Esophagus muscularis mucosa (tissue), 4 donors: ENCODE measurements at places on chromosomes 11 and 22. TPM values are rescaled to one million over a fixed set of nuclear protein-coding genes. Genes with fewer than 3 reads are reported as not detected.
A peak's percentile ranks its signal among the peaks of the same experiment; 100 is the strongest.

GRCh38 chr11:100593291-100593690 lies 93.8 kb upstream of the ARHGAP42 start:
- no peaks in the 10 kb centered on the region for H3K36me3 ChIP-seq
- H3K27me3 ChIP-seq, result no peaks in the 10 kb centered on the region
- H3K27ac ChIP-seq, result no peak overlapping the region
- DNase-seq, result no peak
- peaks cover 16% of the 10 kb centered on the region for H3K4me1 ChIP-seq

DNA sequence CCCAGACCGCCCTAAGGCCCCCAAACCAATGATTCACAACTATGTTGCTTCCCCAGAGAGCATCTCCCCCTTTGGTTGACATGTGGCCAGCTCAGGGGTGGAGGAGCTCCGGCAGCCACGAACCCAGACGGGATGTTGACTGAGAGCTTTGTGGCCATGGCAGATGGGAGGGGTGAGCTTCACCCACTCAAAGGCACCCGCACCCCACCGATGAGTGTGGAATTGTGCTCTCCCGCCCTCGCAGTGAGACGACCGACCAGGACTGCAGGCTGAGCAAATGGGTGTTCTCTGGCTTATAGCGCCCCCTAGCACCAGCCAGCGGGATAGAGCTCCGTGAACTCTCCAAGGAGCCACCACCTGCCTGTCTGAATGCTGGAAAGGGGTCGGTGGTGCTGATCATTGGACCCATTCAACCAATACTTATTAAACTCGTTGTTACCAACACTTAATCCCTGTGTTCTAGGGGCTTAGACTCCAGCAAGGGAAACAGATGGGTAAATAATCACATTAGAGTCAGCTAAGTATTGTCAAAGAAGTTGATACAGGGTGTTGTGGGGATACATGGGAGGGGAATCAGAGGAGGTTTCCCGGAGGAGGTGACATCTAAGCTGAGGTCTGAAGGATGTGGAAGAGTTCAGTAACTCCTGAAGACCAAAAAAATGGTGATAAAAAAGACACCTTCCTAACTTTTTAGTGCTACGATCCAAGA lies 4.5 kb upstream of the TIMP3 start:
- peak overlapping the region; percentile 21 for H3K27ac ChIP-seq
- no peak overlapping the region for H3K4me3 ChIP-seq
- no peaks in the 10 kb centered on the region for H3K36me3 ChIP-seq
- H3K27me3 ChIP-seq, result no peaks in the 10 kb centered on the region

DNA sequence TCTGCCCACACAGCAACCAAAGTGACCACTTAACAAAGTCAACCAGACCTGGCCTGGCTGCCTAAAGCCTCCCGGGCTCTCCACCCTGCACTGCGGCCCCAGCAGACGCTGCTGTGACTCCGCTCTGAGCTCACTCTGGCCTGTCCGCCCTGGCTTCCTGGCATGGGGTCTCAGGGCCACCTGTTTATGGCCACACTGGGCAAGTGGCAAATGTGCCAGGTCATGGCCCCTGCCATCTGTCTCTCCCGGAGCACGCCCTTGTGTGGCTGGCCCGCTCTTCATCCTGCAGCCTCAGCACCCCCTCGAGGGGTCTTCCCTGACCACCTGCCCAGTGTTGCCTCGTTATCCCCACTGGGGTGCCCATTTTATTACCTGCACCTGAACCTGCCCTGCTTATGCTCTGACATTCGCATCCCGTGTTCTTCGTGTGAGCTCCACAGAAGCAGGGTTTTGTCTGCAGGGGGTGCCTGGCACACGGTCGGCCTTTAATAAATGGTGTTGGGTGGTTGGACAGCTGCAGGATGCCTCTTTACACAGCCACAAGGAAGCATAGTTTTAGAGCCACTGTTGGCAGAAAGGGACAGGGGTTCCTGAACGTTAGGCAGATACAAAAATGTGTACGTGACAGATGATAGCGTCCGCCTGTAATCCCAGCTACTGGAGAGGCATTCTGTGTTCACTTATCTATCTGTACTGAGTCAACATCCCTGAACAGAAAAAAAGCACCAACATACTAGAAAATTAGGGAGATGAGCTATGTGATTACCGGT lies 785.6 kb downstream of the TBC1D22A start:
- no peak overlapping the region for H3K27ac ChIP-seq
- H3K27me3 ChIP-seq, result peaks cover 33% of the 10 kb centered on the region
- no peak overlapping the region for H3K4me3 ChIP-seq
- no peaks in the 10 kb centered on the region for H3K36me3 ChIP-seq
- no peaks in the 10 kb centered on the region for H3K4me1 ChIP-seq

- H3K27me3 ChIP-seq, result no peaks in the 10 kb centered on the region
- H3K4me3 ChIP-seq, result no peak overlapping the region
- no peaks in the 10 kb centered on the region for H3K4me1 ChIP-seq
- no peaks in the 10 kb centered on the region for H3K36me3 ChIP-seq
- no peak for DNase-seq
Measured at GRCh38 chr22:33451866-33452469, 393.8 kb upstream of the SYN3 start.

DNA sequence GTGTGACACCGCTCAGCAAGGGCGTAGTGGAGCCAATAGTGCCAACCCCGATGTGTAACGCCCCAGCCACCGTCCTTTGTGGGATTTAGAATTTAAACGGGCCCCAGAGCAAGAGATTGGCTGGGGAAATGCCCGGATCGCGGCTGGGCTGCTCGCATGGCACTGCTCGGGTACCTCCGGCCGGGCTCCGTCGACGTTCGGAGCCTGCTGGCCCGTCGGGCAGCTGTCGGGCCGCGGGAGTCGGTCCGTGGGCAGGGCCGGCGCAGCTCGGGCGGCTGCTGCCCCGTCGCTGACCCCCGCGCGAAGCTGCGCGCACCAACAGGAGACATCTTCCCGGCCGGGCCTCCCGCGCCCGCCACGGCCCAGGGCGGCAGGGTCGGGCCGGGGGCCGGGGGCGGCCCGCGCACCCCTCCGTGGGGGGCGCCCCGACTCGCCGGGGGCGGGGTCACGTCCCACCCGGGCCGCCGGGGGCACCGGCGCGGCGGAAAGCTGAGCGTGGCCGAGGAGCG lies 1.3 kb upstream of the KDM2A start:
- no peak for DNase-seq
- no peaks in the 10 kb centered on the region for H3K27me3 ChIP-seq
- H3K4me1 ChIP-seq, result peaks cover 22% of the 10 kb centered on the region
- H3K27ac ChIP-seq, result peak overlapping the region; percentile 99
- peak overlapping the region; percentile 99 for H3K4me3 ChIP-seq

- DNase-seq, result no peak
- H3K27me3 ChIP-seq, result no peaks in the 10 kb centered on the region
- H3K4me3 ChIP-seq, result no peak overlapping the region
- H3K36me3 ChIP-seq, result no peaks in the 10 kb centered on the region
Measured at GRCh38 chr11:123209591-123209990, 14.5 kb upstream of the CLMP start.

DNA sequence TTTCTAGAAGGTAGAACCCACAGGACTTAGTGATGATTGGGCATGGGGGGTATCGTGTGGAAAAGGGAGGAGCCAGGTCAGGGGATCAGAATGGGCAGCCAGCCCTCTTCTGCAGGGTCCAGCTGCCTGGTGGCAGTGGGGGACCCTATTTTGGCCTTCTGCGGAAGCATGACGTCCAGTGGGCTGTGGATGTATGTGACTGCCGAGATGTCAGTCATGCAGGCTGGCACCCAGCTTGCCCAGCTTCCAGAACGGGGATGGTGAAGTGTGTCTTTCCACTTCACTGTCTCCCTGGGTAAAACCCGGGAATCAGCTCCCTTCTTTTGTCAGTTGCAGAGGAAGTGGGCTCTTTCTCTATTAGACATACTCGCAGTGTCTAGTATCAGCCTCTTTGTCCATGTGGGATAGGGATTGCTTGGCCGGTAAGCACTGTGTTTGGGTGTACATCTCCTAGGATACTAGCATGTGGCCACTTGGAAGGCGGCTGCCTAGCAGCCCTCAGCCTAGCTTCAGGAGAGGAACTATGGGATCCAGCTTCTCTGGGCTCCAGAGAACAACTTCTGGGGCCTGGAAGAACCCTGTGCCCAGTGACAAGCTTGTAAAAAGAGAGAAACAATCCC lies 51.4 kb downstream of the GRIK4 start:
- H3K36me3 ChIP-seq, result no peaks in the 10 kb centered on the region
- H3K4me1 ChIP-seq, result peaks cover 32% of the 10 kb centered on the region
- no peak overlapping the region for H3K4me3 ChIP-seq
- H3K27me3 ChIP-seq, result peaks cover 18% of the 10 kb centered on the region

- H3K27ac ChIP-seq, result peak overlapping the region; percentile 85
- H3K27me3 ChIP-seq, result no peaks in the 10 kb centered on the region
- H3K4me1 ChIP-seq, result peaks cover 95% of the 10 kb centered on the region
- no peak for DNase-seq
Measured at GRCh38 chr11:19674836-19675235, 37.8 kb upstream of the NAV2 start.

GRCh38 chr11:78748918-78749690 lies 174.4 kb upstream of the NARS2 start:
- H3K27me3 ChIP-seq, result no peaks in the 10 kb centered on the region
- H3K36me3 ChIP-seq, result no peaks in the 10 kb centered on the region
- H3K4me3 ChIP-seq, result no peak overlapping the region
- no peak for DNase-seq

DNA sequence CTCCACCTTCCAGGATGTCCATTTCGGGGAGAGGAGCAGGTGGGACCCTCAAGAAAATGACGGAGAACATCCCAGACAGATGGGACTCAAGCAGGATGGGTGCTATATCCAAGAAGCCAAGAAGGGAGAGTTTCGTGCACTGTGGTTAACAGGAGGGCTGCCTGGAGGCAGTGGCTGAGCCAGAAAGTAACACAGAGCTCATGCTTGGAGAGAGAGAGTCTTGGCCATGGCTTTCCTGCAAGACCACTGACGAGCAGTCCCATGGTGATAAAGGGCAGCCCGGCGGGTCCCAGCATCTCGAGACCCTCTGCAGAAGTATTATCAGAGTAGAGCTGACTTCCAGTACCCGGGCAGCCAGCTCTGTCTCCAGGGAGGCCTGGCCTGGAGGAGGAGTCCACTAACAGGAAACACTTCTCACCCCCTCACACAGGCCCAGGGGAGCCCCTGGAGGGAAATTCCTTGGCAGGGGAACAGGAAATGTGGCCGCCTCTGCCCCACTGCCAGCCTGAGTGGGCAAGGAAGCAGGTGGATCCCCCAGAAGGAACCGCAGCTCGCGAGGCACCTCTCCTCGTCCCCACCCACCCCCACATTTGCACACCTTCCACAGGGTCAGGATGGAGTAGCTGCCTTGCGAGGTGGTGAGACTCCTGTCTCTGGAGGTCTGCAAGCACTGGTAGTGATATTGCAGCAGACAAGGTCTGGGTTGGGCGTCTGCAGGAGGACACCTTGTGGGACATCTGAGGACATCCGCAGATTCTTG lies 32.2 kb downstream of the CYTH4 start:
- H3K27ac ChIP-seq, result no peak overlapping the region
- H3K36me3 ChIP-seq, result no peaks in the 10 kb centered on the region
- H3K27me3 ChIP-seq, result no peaks in the 10 kb centered on the region

GRCh38 chr11:14374922-14375830 lies 16.2 kb upstream of the RRAS2 start:
- H3K4me1 ChIP-seq, result peaks cover 15% of the 10 kb centered on the region
- H3K36me3 ChIP-seq, result no peaks in the 10 kb centered on the region
- no peaks in the 10 kb centered on the region for H3K27me3 ChIP-seq
- DNase-seq, result no peak

GRCh38 chr22:41713004-41713403 lies 13.7 kb downstream of the MEI1 start:
- H3K4me1 ChIP-seq, result no peaks in the 10 kb centered on the region
- H3K27me3 ChIP-seq, result no peaks in the 10 kb centered on the region
- DNase-seq, result no peak
- no peak overlapping the region for H3K4me3 ChIP-seq
- H3K27ac ChIP-seq, result no peak overlapping the region
- H3K36me3 ChIP-seq, result no peaks in the 10 kb centered on the region

- no peak overlapping the region for H3K4me3 ChIP-seq
- no peak overlapping the region for H3K27ac ChIP-seq
- no peaks in the 10 kb centered on the region for H3K27me3 ChIP-seq
- peaks cover 10% of the 10 kb centered on the region for H3K4me1 ChIP-seq
Measured at GRCh38 chr22:40029189-40029890, 34.6 kb downstream of the FAM83F start.

DNA sequence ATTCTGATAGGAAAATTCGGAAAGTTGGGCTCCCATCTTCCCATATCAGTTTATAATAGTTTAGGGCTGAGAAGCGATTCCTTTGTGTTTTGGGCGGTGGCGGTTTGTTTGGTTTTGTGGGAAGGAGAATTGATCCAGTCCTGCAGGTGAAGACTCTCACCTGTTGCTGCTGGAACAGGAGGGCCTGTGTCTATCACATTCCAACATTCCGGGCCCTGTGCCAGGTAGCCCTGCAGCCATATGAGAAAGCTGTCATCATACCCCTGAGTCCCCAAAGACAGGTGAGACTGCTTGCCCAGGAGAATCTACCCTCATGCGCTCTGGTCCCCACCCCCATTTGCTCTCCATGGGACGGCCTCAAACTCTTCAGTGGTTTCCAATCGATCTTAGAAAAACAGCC lies 62.1 kb downstream of the TRAF6 start:
- H3K36me3 ChIP-seq, result no peaks in the 10 kb centered on the region
- H3K27ac ChIP-seq, result no peak overlapping the region
- peaks cover 14% of the 10 kb centered on the region for H3K4me1 ChIP-seq
- no peak for DNase-seq
- H3K27me3 ChIP-seq, result no peaks in the 10 kb centered on the region

GRCh38 chr22:49464037-49464436 lies 363.6 kb downstream of the BRD1 start:
- H3K27me3 ChIP-seq, result no peaks in the 10 kb centered on the region
- H3K36me3 ChIP-seq, result no peaks in the 10 kb centered on the region
- no peaks in the 10 kb centered on the region for H3K4me1 ChIP-seq
- no peak overlapping the region for H3K27ac ChIP-seq
- no peak overlapping the region for H3K4me3 ChIP-seq

- peaks cover 51% of the 10 kb centered on the region for H3K27me3 ChIP-seq
- no peaks in the 10 kb centered on the region for H3K4me1 ChIP-seq
- H3K4me3 ChIP-seq, result no peak overlapping the region
- DNase-seq, result peak; percentile 70
- H3K36me3 ChIP-seq, result no peaks in the 10 kb centered on the region
- H3K27ac ChIP-seq, result no peak overlapping the region
Measured at GRCh38 chr22:49241174-49241851, 586.4 kb downstream of the BRD1 start.

- no peaks in the 10 kb centered on the region for H3K27me3 ChIP-seq
- no peak for DNase-seq
- no peaks in the 10 kb centered on the region for H3K36me3 ChIP-seq
- peaks cover 69% of the 10 kb centered on the region for H3K4me1 ChIP-seq
- no peak overlapping the region for H3K4me3 ChIP-seq
- H3K27ac ChIP-seq, result peak overlapping the region; percentile 74
Measured at GRCh38 chr11:4027746-4028145, 66.9 kb upstream of the RRM1 start.

- H3K4me1 ChIP-seq, result peaks cover 20% of the 10 kb centered on the region
- H3K36me3 ChIP-seq, result peaks cover 36% of the 10 kb centered on the region
- peak overlapping the region; percentile 95 for H3K4me3 ChIP-seq
Measured at GRCh38 chr11:116787436-116787785, 412 bp downstream of the ZPR1 start.

- no peak overlapping the region for H3K4me3 ChIP-seq
- no peaks in the 10 kb centered on the region for H3K36me3 ChIP-seq
- no peak overlapping the region for H3K27ac ChIP-seq
- DNase-seq, result no peak
Measured at GRCh38 chr11:1162491-1163311, 4.9 kb downstream of the MUC5AC start.

DCUN1D5 gene
- 40.0 TPM for total RNA-seq

MS4A7 gene
- total RNA-seq, result 30.7 TPM

TRIM29 gene
- total RNA-seq, result 0.66 TPM

KDM4E gene
- not detected for total RNA-seq

PKNOX2 gene
- 4.1 TPM for total RNA-seq

HBD gene
- not detected for total RNA-seq

LARGE2 gene
- total RNA-seq, result 0.17 TPM

SERHL2 gene
- 4.9 TPM for total RNA-seq

SOX10 gene
- total RNA-seq, result 29.5 TPM

VPREB1 gene
- not detected for total RNA-seq

TPBGL gene
- 0.26 TPM for total RNA-seq

TRIOBP gene
- total RNA-seq, result 208 TPM

SHANK3 gene
- total RNA-seq, result 7.0 TPM

SLC22A12 gene
- not detected for total RNA-seq
